ENCODE measurements at places on chromosomes 1 and 21. TPM values are rescaled to one million over a fixed set of nuclear protein-coding genes. Genes with fewer than 3 reads are reported as not detected.

Gene MRPS15
- polyA plus RNA-seq = 61.7 TPM

Gene MAP3K21
- 0.29 TPM for polyA plus RNA-seq

Gene CNR2
- 0.05 TPM for polyA plus RNA-seq

Gene SEC16B
- polyA plus RNA-seq = 6.2 TPM

Gene AIM2
- polyA plus RNA-seq = 0.20 TPM

Gene HUNK
- polyA plus RNA-seq = 5.7 TPM

Gene RFX5
- polyA plus RNA-seq = 28.0 TPM

Gene MORC3
- polyA plus RNA-seq = 56.9 TPM

Gene CALML6
- polyA plus RNA-seq = 194 TPM

Gene KIF17
- 2.1 TPM for polyA plus RNA-seq

Gene ZNF697
- 7.9 TPM for polyA plus RNA-seq

Gene ALX3
- not detected for polyA plus RNA-seq

Gene OR10R2
- polyA plus RNA-seq = not detected

Gene PPFIA4
- 68.4 TPM for polyA plus RNA-seq

Gene ELAPOR1
- 0.29 TPM for polyA plus RNA-seq

Gene OLFM3
- 0.33 TPM for polyA plus RNA-seq

Gene CYP4Z1
- 0.19 TPM for polyA plus RNA-seq

Gene LCE6A
- polyA plus RNA-seq = not detected

Gene MMEL1
- polyA plus RNA-seq = 0.13 TPM

Gene MRPL9
- 72.0 TPM for polyA plus RNA-seq

Gene KCNK1
- 4.6 TPM for polyA plus RNA-seq

Gene FCRL1
- polyA plus RNA-seq = not detected

Gene NFASC
- 1.2 TPM for polyA plus RNA-seq

Gene SLC9C2
- polyA plus RNA-seq = not detected

Gene WNT2B
- polyA plus RNA-seq = 10.5 TPM

Gene CCDC181
- 1.4 TPM for polyA plus RNA-seq

Gene PTCH2
- 11.9 TPM for polyA plus RNA-seq

Gene AGBL4
- 0.12 TPM for polyA plus RNA-seq

Gene C1orf141
- polyA plus RNA-seq = not detected

Gene S100A10
- 304 TPM for polyA plus RNA-seq

Gene HMCN1
- 12.6 TPM for polyA plus RNA-seq

Gene PGBD5
- polyA plus RNA-seq = 39.1 TPM

Gene DSTYK
- 7.2 TPM for polyA plus RNA-seq

Gene ZNF695
- 0.94 TPM for polyA plus RNA-seq

Gene CHAF1B
- 5.2 TPM for polyA plus RNA-seq

Gene TFF3
- polyA plus RNA-seq = 0.54 TPM

Gene HPDL
- 1.6 TPM for polyA plus RNA-seq

Gene KCNA2
- polyA plus RNA-seq = 0.96 TPM

Gene NMNAT2
- polyA plus RNA-seq = 1.9 TPM

Gene KCNE1
- polyA plus RNA-seq = 0.29 TPM

Gene ZNF362
- polyA plus RNA-seq = 34.8 TPM

Gene COL8A2
- 10.7 TPM for polyA plus RNA-seq

Gene CD160
- polyA plus RNA-seq = 1.6 TPM

Gene GRIK1
- polyA plus RNA-seq = 1.8 TPM

Gene PACC1
- polyA plus RNA-seq = 6.2 TPM

Gene KLHL17
- polyA plus RNA-seq = 3.0 TPM

Gene MFAP2
- polyA plus RNA-seq = 88.4 TPM

Gene RNU1-2
- polyA plus RNA-seq = not detected

Gene PLPPR5
- 7.4 TPM for polyA plus RNA-seq

Gene RAB3B
- polyA plus RNA-seq = 0.29 TPM

Gene KRTAP19-3
- polyA plus RNA-seq = not detected

Gene BGLAP
- 1.6 TPM for polyA plus RNA-seq

Gene PTPRU
- 12.3 TPM for polyA plus RNA-seq

Gene DSCAM
- 2.8 TPM for polyA plus RNA-seq

Gene ADCY10
- polyA plus RNA-seq = 0.12 TPM

Gene MARK1
- polyA plus RNA-seq = 13.0 TPM

Data from muscle of back (tissue), 13 donors.